Epithelial cell of proximal tubule (primary cell): ENCODE measurements at places on chromosomes 16 and 17.

DNA sequence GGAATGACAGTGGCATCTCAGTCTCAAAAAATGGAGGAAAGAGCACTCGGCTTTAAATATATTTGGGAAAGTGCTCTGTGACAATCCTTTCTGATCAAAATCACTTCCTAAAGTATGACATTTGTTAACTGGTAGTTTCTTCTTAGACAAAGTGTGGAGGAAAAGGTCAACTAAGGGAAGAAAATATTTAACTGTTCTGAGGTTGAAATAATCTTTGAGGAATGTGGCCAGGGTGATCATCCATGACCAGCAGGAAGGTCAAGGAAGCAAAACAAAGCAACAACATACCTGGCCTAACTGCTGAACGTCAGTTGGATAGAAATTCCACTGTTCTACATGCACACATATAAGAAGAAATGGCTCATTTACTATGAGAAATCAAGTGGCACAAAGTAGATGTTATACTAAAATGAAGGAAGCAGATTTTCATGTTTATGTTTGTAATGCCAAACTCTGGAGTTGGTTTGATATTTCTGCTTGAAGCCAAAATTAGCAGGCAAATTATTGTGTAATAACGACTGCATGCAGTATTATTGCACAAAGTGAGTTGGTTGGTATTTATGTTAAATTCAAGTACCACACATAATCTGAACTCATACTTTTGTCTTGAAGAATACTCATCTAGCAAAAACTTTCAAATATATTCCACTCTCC, 87.3 kb upstream of the CORO6 start:
- peak; percentile 86 for DNase-seq

DNA sequence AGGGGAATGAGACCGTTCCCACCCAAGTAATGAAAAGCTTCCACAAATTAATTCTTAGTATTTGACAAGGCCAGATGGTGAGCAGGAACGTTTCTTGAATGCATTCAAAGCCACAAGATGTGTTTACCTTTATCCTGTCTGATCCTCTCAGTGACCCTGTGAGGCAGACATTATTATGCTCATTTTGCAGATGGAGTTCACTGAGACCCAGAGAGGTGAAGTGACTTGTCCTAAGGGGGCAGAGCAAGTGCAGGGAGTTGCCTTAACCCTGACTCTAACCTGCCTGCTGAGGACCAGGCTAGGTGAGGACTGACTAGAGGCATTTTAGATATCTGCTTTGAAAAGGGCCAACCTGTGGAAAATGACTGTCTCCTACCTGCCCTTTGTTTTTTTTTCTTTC, 156.7 kb downstream of the HAPSTR1 start:
- DNase-seq, result no peak

DNA sequence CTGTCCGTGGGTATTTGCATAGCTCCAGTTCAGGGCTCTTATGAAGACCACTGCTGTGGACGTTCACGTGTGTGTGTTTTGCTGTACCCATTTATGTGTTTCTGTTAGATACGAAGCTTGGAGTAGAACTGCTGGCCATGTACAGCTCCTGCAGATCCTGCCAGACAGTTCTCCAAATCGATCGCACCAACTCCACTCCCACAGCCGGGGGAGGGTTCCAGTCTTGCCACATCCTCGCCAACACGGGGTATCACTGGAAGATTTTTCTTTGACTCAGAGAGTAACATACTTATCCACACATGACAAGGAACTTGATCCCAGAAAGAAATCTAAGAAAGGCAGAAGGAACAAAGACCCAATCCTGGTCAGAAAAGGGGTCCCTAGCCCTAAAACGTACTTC, 37.4 kb downstream of the TMEM186 start:
- DNase-seq, result no peak

DNA sequence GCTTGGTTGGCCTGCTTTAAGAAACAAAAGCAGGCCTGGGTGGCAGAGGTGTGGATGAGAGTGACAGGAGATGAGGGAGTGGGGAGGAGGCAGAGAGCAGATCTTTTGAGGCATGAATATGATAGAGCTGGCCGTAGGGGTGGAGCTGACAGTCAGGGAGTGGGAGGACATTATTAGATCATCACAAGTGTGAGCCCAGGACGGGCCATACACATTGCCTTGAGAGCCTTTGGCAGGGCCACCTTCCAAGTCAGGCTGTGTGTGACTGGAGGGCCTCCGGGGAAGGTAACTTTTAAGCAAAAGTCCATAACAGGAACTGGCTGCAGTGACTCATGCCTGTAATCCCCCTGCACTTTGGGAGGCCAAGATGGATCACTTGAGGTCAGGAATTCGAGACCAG, 26.3 kb downstream of the GINS3 start:
- DNase-seq, result no peak

GRCh38 chr17:13634021-13634420, 32.3 kb upstream of the HS3ST3A1 start:
- no peak for DNase-seq

- DNase-seq, result no peak
Measured at GRCh38 chr17:17516941-17517720, 20.9 kb upstream of the RASD1 start.

GRCh38 chr17:73847952-73848351, 203.7 kb upstream of the SDK2 start:
- no peak for DNase-seq

DNA sequence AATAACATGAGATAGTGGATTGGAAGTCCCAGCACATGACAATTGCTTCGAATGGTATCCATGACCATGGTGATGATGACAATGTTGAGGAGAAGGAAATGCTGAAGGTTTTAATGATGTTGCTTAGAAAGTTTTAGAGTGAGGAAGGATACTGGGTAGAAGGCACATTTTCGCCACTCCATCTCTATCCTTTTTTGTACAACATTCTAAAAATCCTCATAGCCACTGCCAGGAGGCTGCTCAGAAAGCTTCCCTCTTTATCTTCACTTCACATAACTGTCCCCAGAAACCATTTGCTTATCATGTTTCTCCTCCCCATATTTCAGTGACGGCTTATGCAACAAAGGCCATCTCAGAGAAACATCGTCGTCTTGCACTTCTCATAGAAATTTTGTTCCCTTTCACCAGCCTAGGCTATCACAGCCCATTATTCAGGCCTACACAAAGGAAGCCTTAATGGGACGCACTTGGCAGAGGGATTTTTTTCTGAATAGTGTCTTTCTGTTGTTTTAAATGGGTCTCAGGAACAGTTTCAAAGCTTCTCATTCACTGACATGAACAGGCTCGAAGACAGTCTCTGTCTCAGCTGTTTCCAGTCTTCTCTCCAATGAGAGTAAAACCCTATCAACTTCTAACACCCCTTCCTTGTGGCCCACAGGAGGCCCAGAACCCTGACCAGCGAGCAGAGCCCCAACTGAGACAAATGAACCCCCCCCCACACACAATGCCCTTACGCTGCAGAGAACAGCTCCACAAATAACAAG, 506.7 kb downstream of the HAPSTR1 start:
- no peak for DNase-seq

- no peak for DNase-seq
Measured at GRCh38 chr16:55115506-55115905, 184.8 kb downstream of the IRX5 start.

- DNase-seq, result no peak
Measured at GRCh38 chr17:1940810-1941185, 84.3 kb downstream of the RTN4RL1 start.

- DNase-seq, result no peak
Measured at GRCh38 chr17:82300707-82301270, 16.6 kb downstream of the CD7 start.

DNA sequence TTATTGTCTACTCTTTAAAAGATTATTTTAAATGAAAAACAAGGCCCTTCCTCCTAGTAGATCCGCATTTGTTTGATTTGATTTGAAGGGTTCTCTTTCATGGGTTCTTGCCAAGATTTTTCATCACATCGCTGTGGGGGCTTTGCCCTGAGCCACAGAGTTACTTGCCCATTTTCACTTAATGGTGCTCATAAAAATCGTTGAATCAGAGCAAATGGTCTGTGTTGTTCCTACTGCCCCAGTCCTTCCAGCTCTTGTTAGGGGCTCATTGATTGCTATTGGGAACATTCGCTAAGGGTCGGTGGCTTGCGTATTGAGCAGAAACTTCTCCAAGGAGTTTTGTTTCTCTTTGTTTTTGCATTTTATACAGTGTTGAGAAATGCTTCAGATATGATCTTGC, 1023.4 kb upstream of the CDH8 start:
- DNase-seq, result no peak

DNA sequence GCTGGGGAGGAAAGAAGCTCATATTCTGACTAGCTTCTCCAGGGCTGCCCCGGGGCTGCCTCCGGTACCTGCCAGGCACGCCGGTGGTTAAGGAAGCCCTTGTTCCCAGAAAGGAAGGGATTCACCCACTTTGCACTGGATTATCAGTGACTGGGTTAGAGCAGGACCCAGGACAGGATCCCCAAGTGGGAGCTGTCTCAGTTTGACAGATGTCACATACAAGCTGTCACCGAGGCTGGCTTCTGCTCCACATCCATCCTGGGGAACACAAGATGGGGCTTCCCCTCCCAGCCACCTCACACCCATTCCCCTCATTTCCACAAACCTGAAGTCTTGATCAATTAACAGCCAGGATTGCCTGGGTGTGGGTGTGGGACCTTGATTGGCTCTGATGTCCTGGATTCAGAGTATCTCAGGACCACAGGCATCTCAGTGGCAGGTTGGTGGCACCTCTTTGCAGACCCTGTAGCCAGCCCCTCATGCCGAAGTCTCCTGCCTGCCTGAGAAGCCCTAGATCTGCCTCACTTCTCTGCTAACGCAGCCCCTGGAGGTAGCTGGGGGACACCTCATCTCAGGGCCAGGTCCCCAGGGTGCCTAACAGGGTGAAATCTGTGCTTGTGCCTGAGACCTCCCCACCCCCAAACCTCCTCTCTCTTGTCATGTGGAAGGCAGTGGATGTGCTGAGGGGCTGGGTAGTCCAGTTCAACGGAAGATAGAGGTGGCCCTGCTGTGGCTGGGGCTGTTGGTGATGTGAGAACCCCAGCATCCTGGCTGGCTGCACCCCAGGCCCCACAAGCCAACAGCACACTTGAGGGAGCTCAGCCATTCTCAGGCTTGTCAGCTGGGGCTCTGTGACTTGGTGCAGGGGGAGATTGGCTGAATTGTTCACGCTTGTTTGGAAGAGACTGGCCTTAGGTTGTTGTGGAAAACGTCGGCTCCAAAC, 1.4 kb downstream of the CACNG5 start:
- DNase-seq, result no peak

GRCh38 chr16:4049031-4049430, 67.2 kb downstream of the ADCY9 start:
- no peak for DNase-seq

DNA sequence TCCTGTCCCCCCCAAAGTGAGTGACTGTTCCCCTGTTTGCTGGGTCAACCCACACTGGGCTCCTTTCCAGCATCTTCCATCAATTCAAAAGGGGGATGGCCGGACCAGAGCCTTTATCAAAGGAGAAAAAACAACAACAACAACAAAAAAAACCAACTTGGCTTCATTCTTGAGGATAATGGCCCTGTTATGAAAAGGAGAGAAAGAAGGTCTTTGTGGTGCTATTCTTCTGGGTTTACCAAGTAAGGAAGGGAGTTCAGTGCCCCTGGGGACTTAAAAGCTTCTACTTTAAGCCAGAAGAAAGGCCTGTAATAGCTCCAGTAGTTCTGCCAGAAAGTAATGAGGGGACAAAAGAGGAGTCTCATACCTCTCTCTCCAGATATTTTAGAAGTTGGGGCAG, 71.5 kb downstream of the RGS9 start:
- no peak for DNase-seq

GRCh38 chr17:78806451-78806850, 24.4 kb upstream of the CYTH1 start:
- DNase-seq, result no peak

GRCh38 chr16:88810166-88810911, 1.4 kb downstream of the APRT start:
- DNase-seq, result no peak

DNA sequence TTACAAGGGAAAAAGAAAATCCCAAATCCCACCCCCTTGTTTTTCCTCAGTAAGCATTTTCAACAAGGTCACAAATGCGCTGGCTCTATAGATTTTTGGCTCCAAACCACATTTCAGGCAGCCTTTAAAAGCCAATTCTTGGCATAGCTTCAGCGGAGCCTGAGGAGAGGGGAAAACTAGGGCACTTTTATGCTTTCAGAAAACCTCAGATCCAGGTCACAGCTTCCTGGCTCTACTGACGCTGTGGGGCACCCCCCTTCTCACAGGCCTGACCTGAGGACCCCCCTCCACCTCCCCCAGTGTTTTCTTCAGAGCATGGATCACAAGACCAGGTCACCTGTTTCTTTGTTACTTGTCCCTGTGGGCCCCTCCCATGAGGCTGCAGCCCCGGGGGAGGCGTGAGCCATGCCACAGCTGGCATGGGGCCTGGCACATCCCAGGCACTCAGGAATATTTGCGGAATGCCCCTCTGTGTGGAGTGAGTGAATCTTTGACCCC, 30.1 kb upstream of the MTSS2 start:
- DNase-seq, result peak; percentile 56

DNA sequence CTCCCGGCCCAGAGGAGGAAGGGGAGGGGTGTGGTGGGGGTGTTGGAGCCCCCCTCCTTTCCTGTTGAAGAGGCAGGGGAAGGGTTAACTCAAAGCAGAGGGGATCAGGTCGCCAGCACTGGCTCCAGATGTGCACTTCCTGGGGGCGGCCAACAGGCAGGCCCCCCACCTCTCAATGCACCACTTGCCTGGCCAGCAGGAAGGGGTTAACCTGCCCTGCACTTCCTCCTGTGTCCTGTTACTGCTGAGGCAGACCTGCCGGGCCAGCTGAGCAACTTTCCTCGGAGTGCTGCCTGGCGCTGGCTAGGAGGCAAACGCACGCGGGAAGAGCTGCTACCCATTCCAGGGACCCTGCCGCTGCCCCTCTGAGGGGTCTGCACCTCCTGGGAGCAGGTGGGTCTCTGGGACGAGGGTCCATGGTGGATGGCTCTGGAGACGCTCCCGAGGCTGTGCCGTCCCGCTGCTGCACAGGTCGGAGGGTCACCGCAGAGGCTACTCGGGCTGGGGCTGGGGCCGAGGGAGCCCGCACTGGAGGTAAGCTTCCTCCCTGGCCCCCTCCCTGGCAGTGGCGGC, at the start of gene EPN3:
TSS of gene EPN3 (plus strand) at position 284 of the 573 bp plus-strand sequence. CDS start 3,822 bp downstream, outside the sequence.
- DNase-seq, result no peak

- DNase-seq, result no peak
Measured at GRCh38 chr17:74918906-74919305, 4.1 kb downstream of the USH1G start.

DNA sequence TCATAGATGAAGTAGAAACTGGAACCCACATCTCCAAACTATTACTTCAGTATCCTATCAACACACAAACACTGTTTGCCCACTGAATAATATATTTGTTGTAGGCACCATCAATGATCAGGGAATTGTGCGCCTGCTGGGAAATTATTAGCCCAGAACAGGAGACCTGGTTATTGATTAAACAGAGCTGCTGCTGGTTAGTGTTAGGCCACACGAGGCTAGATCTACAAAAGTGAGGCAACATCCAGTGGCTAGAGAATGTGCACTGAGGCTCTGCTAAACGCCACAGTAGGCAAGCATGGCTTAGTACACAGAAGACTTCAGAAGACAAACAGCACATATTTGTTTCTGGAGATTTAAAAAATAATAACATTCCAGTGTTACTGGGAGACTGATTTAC, 11.0 kb downstream of the ABHD15 start:
- DNase-seq, result peak; percentile 88

DNA sequence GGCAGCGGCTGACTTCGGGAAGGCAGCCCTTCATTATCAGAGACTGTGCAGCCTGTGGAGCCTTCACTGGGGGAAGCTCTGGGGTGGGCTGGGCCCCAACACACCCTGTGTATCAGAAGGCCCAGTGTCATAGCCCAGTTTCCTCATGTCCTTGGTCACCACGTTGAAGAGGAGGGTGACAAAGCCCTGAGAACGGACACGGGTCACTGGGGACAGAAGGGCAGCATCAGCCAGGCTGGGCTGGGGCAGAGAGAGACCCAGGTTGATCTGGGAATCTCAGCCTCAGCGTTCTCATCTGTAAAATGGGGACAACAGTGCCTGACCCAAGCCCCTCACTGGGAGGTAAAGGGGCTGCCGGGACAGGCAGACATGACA, 19.3 kb downstream of the B9D1 start:
- DNase-seq, result no peak
